ENCODE measurements at places on chromosomes 5 and 9.

GRCh38 chr5:115070737-115071136 lies 99.0 kb downstream of the TRIM36 start:
- DNase-seq: no peak

GRCh38 chr9:127679506-127679905 lies 27.3 kb upstream of the CFAP157 start:
- DNase-seq: no peak

DNA sequence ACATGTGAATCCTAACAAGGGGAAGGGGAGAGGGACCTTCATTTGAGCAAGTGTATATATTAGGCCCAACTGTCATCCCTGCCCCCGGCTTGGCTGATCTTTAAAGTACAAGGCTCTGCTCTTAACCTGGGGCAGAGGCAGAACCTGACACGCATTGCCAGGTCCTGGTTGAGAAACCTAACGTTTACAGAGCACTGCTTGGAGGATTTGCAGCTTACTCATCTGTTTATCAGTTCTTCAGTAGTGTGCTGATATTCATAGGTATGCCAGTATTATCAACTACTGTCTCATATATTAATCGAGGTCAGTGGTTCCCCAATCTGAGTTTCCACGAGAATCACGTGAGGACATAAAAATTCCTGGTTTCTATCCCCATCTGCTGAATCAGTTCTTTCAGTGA lies 50.4 kb downstream of the ACO1 start:
- no peak for DNase-seq

DNA sequence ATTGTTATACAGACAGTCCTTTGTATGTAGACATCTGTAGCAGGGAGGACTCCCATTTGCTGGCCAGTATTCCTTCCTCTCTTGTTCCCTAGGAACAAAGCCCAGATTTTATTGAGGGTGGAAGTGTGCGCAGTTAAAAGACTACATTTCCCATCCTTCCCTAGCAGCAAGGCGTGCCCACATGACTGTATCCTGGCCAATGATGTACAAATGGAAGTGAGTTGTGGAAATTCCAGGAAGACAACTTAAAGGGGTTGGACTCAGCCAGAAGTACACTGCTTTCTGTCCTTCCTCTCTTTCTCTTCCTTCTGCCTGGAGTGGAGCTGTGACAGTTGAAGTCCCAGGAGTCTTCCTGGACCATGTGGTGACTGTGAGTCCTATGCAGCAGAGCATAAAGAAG lies 89.0 kb downstream of the HRH2 start:
- no peak for DNase-seq

- no peak for DNase-seq
Measured at GRCh38 chr9:88015606-88016005, 41.3 kb upstream of the CDK20 start.

DNA sequence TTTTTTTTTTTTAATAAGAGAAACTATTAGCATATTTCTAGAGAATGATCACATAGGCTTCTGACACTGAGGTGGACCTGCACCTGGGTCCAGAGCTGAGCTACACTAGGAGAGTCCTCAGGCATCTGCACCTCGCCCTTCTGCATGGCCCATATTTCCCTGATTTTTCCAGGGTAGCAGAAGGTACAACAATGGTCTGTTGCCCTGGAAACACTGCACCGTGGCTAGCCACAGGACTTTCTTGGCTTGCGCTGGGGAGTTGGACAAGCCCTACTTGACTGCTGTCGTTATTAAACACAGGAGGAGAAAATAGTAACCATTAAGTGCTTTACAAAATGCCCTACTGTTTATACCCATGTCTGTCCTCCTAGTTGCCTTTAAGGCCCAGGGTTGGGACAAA lies 615.7 kb upstream of the MEF2C start:
- no peak for DNase-seq

- no peak for DNase-seq
Measured at GRCh38 chr5:56543441-56544388, 271.6 kb upstream of the MAP3K1 start.

DNA sequence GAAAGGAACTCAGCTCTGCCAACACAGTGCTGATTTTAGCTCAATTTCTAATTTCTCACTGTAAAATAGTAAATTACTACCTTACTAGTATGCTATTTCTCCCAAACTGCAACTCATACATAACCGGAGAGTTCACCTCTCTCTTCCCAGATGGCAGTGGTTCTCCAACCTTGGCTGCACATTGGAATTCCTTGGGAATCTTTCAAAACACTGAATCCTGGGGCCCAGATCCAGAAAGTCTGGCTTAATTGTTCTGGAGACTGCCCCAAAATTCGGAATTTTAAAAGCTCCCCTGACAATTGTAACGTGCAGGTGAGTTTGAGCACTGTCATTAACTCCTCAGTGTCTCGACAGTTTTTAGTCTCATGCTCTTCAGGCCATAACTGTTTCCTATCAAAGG lies 100.3 kb downstream of the SLC1A3 start:
- DNase-seq: no peak

DNA sequence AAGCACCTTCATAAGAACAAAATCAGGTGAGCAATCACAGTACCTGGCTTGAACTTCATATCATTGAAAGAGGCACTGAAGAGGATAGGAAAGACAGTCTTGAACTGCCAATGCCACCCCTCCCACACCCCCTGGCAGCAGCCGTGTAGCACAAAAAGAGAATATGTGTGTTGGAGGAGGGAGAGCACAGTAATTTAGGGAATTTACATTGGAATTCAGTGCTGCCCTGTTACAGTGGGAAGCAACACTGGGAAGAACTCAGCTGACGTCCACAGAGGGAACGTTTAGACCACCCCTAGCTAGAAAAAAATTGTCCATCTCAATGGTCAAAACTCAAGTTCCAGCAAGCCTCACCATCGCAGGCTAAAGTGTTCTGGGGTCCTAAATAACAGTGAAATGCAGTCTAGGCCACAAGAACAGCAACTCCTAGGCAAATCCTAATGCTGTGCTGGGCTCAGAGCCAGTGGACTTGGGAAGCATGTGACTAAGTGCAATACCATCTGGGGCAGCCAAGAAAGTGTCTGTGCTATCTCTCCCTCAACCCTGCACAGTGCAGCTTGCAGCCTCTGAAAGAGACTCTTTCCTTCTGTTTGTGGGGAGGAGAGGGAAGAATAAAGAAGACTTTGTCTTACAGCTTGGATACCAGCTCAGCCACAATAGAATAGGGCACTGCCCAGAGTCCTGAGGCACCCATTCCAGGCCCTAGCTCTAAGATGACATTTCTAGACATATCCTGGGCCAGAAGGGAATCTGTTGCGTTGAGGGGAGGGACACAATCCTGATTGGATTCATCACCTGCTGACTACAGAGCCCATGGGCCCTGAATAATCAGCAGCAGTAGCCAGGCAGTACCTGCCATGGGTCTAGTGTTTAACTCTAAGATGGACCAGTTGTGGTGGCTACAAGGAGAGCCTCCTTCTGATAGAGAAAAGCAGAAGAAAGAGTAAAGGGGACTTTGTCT lies 62.1 kb upstream of the VLDLR start:
- no peak for DNase-seq

DNA sequence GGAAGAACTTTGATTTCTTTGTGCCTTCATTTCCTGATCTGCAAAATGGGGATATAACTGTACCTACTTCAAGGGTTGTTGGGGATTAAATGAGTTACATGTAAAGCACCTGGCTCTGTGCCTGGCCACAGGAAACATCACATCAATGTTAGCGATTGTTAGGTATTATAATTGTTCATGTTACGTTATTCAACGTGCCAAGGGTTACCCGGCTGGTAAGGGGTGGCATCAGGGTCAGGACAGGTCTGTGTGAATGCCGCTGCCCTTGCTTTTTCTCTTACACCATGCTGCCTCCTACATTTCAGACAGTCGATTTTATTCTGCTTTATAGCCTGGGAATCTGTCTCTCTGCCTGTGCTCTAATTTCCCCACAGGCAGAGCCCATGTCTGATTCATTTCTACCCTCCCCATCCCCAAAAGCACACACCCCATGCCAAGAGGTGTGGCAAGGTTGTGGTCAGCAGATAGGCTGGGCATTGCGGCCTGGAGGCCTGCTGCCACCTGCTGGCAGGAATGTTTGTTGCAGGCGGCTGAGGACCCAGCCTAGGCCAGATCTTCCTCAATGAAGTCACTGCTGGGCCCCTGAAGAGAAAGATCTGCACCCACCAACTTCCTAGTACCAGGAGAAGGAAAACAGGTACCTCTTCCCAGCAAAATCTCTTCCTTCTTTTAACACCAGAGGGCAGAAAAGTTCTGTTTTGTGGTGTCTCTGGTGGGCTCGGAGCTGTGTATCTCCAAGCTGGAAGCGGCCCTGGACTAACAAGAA lies 5.3 kb downstream of the ANKS6 start:
- peak; percentile 31 for DNase-seq

- no peak for DNase-seq
Measured at GRCh38 chr9:76542360-76542759, 83.4 kb downstream of the GCNT1 start.

DNA sequence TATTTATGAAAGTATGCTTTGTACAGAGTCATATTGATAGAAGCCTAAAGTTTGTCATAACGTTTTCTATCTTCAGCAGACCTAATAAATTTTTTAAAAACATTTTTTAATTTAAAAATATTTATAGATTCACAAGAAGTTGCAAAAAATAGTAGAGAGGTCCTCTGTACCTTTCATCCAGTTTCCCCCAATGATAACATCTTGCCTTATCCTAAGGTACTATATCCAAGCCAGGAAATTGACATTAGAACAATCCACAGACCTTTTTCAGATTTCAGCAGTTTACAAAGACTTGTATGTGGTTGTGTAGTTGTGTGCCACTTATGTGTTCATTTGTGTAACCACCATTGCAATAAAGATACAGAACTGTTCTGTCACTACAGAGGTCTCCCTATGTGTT lies 88.5 kb downstream of the SLC12A2 start:
- DNase-seq: no peak

DNA sequence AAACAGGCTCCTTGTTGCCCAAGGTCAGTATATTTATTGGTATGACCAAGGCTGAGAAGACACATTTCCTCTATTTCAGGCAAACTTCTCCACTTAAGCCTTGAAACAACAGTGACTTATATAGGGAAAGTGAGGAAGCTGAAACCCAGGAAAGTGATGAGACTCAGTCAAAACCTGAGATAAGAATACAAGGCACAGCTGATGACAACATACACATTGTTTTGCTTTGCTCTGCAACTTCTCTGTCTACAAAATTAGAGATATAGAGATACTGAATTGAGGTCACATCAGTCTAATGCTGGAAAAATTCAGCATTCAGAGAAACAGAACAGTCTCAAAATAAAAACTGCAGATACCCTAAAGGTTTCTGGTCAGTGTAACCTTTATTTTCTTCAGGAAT lies 586.1 kb downstream of the DNAH5 start:
- no peak for DNase-seq

DNA sequence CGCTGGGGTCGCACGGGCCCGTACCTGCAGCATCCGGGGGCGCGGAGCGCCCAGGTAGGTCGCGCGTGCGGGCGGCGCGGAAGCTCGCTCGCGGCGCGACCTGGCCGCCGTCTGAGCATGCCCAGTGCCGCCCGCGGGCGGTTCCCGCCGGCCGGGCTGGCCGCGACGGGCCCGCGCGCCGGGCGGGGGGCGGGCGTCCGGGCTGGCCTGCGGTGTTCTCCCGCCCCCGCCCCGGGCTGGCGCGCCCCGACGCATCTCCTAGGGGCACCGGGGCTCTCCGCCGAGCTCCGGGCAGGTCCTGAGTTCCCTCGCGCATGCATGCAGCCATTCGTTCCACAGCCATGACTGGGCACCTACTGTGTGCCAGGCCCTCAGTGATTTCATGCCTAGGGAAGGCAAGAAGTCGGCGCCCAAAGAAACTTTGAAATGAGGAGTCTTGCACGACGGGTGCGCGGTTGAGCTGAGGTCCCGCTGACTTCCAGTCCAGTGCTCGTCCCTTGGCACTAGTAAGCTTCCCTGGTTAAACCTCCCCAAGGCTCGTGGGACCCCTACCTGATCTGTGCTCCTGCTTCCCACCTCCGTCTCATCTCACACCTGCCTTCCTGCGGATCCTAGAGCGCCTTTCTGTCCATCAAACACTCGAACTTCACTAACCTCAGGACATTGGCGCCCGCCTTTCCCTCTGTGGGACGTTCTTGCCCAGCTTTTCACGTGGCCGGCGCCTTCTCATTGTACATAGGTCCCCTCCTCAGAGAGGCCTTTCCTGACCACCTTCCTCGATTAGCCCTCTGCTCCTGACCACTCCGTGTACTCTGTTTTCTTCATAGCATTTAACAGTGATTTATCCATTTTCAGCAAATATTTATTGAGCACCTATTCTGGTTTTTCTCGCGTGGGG lies at the start of gene PTPN3:
Gene PTPN3, minus strand, starts transcription at position 113 of the 898 bp plus-strand sequence. CDS start 34,873 bp downstream, outside the sequence.
- DNase-seq: no peak

DNA sequence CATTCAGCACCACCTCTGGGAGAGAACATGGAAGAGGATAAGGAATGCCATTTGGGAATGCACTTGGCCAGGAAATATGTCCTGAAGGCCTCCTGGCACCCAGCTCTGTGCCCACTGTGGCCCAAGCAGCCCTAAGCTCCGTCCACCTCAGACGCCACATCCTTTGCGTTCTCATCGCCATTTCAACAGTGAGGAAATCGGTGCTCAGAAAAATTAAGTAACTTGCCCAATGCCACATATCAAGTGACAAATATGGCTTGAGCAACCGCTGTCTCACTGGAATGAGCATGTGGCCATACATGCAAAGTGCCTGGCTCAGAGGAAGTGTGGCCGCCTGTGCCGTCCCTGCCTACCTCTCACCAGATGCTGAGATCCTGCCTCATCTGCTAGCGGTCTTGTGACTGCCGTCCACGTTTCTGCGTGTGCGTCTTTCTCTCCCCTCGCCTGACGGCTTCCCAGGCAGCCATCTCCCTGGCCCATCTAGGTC lies 984 bp upstream of the DOK3 start:
- DNase-seq: no peak

DNA sequence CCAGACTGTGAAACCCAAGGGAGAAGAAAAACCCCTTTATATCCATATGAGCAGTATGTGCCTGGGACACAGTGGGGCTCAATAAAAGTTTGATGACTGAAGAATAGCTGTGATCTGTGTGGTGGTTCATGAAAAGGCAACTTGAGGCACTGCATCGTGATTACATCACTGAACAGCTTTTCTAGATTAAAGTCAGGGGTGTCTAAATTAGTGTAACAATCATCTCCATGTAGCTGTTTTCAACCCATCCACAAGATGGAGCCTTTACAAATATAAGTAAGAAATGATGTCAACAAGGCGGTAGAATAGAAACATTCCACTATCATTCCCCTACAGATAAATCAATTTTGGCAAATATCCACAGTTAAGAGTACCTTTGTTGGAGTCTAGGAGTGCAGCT lies 55.5 kb downstream of the PRRC1 start:
- DNase-seq: no peak

- DNase-seq: no peak
Measured at GRCh38 chr5:134083517-134083916, 31.0 kb upstream of the TCF7 start.

- DNase-seq: no peak
Measured at GRCh38 chr5:60257596-60258271, 364.2 kb upstream of the PDE4D start.

- no peak for DNase-seq
Measured at GRCh38 chr5:77355080-77355479, 137.0 kb downstream of the WDR41 start.

GRCh38 chr5:108386345-108387061 lies 4.6 kb upstream of the FBXL17 start:
- no peak for DNase-seq

- no peak for DNase-seq
Measured at GRCh38 chr5:51395666-51396356, 12.6 kb downstream of the ISL1 start.
